ENCODE measurements at places on chromosomes 6 and 20.

GRCh38 chr6:11921017-11921438 lies 91.1 kb upstream of the HIVEP1 start:
- DNase-seq = no peak

GRCh38 chr6:2103765-2104523 lies 141.5 kb downstream of the GMDS start:
- DNase-seq = no peak

GRCh38 chr6:3372912-3373554 lies 83.8 kb downstream of the SLC22A23 start:
- DNase-seq = no peak

GRCh38 chr20:24777746-24778145 lies 171.3 kb upstream of the CST7 start:
- no peak for DNase-seq

- DNase-seq = no peak
Observed at GRCh38 chr6:109360791-109361190, 21.5 kb downstream of the CD164 start.

DNA sequence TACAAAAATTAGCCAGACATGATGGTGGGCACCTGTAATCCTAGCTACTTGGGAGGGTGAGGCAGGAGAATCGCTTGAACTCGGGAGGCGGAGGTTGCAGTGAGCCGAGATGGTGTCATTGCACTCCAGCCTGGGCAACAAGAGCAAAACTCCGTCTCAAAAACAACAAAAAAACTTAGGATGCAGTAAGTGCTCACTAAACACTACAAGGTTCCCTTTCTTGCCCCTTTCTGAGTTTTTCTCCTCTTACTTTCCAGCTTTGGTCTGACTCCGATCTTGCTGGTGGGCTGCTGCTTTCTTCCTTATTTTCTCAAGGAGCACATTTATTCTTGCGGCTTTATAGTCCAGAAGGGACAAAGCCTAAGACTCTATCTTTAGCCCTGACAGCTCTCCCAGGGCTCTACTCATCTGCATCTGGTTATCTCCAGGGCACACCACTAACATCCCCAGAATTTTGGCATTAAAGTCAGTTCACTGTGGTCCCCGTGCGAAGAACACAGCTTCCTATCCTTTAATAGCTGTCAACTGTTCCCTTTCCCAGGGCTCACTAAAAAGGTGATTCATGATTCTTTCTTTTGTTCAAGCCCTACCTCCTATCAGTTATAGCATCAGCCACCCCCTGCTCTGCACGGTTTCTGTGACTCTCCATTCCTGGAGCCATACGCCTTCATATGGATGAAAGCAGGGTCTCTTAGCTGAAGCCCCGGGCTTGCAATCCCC lies 17.1 kb upstream of the RPN2 start:
- no peak for DNase-seq

DNA sequence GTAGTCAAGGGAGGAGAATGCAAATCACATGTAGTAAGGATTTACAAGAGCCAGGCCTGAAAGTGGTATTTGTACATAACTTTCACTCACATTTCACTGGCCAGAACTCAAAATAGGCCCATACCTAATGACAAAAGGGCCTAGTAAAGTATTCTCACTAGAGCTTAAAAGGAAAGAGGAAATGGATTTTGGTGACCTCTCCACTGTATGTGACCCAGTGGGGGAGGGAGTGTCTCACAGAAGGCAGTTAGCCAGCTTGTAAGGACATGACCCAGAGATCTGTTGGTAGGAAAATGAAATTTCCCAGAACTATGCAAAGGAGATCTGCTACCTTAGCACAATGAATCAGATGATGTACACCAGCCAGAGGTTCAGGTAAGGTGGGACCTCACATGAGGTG lies 124.4 kb downstream of the PTPRT start:
- no peak for DNase-seq

GRCh38 chr20:61345656-61346055 lies 93.6 kb downstream of the CDH4 start:
- DNase-seq = no peak

GRCh38 chr6:163019926-163020325 lies 292.2 kb downstream of the PACRG start:
- DNase-seq = no peak

DNA sequence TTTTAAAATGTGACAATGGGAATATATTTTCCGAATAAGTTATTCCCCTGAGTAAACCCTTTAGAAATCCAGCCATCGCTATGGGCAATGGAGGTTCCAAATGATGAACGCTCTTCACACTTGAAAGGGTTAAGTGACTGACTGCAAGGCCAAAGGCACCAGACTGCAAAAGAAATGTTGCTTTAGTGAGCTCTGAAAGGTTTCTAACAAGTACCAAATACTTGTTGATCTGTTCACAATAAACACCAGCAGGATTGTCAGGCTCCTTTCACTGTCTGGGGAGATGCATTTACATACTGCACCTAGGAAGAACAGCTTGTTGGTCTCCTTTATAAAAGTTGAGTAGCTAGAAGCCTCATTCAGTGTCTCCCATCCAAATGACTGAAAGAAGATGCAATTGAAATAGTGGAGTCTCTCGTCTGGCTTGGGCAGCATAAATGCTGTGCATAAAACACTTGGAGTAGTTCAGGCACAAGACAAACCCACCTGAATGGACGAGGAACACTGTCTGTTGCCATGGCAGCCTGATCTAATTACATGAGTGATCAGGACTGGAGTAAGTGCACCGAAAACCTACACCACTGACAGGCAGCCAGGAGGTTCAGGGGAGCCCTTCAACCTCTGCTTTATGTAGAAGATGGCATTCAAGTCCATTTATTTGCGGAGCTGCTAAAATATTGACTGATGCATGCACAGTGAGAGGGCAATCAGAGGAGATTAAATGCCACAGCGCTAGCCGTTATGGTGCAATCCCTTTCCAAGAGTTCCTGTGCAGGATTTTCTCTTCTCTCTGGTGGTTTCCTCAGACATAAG lies 2.9 kb downstream of the ATXN1 start:
- no peak for DNase-seq

- DNase-seq = no peak
Observed at GRCh38 chr20:364905-365794, 15.4 kb upstream of the TRIB3 start.

- DNase-seq = no peak
Observed at GRCh38 chr6:106785298-106785697, 155.9 kb downstream of the QRSL1 start.

GRCh38 chr6:157184202-157185015 lies 138.9 kb downstream of the TMEM242 start:
- no peak for DNase-seq

- DNase-seq = no peak
Observed at GRCh38 chr20:11728937-11729336, 188.8 kb upstream of the BTBD3 start.

- no peak for DNase-seq
Observed at GRCh38 chr20:57480444-57481160, 44.3 kb downstream of the CTCFL start.

DNA sequence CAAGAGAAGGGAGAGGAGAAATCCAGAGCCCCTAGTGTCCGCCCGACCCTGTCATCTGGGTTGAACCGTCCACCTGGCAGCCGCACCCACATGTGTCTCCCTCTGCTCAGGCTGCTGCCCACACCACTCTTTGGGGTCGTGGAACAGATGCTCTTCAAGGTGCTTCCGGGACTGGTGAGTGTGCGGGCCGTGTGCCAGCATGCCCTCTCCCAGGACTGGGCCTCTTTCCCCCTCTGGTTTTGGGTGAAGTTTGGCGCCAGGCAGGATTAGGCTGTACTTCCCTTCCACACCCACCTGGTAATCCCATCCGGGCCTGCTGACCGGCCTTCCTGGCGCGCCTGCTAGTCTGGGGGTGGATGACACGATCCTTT lies 7.9 kb downstream of the BPIFB3 start:
- no peak for DNase-seq
